Liver (tissue), 10 donors: ENCODE measurements at places on chromosomes 12 and 14. TPM values are rescaled to one million over a fixed set of nuclear protein-coding genes. Genes with fewer than 3 reads are reported as not detected.

The CLEC7A gene
- total RNA-seq = 3.6 TPM

The SLC38A6 gene
- total RNA-seq = 7.1 TPM

The KERA gene
- not detected for total RNA-seq

The SLC7A8 gene
- total RNA-seq = 9.8 TPM

GRCh38 chr12:123474485-123475245, 16.7 kb downstream of the SNRNP35 start:
- no peak overlapping the region for H3K4me3 ChIP-seq
- no peak overlapping the region for H3K27ac ChIP-seq
- H3K4me1 ChIP-seq = peaks cover 4% of the 10 kb centered on the region
- no peaks in the 10 kb centered on the region for H3K27me3 ChIP-seq

DNA sequence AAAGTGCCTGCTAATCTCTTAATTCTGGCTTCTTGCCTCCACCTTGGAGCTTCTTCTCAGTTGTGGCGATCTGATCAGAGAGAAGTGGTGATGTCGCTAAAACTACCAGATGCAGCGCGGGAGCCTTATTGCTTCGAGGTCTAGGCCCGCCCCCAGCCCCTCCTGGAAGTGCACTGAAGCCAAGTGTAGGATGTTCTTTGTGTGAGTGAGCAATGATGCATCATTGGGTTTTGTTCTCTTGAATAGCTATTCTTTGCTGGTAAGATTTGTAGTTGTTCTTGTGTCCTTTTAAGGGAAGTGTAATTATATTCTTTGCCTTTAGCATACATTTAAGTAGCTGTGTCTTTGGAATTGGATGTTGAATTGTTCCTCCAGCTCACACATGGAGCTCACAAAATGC, 35.8 kb downstream of the MTHFD1 start:
- peaks cover 83% of the 10 kb centered on the region for H3K36me3 ChIP-seq
- no peak overlapping the region for H3K4me3 ChIP-seq
- no peak overlapping the region for H3K27ac ChIP-seq
- no peak for DNase-seq

DNA sequence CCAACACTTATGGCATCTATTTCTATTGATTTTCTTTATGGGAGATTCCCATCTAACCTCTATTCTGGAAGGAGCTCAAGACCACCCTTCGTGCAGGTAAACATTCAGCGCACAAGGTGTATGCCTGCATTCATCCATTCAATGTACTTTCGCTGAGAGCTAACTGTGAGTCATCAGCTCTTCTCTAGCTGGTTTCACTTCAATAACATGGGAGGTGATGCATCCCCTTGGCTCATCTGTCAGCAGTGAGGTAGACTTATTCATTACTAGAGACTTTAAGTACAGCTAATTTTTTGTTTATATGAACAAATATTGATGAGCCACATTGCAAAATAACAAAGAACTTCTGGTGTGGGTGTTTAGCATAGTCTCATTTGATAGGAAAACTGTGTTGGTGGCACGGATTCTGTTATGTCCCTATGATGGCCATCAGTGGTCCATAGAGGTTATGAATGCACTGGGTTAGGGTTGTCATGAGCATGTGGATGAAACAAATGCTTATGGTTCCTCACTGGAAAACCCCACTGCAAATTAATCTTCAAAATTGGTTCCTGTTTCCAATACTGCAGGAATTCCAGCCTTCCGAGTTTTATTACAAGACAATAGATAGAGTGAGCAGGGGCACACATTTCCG, 1151.0 kb downstream of the BCL11B start:
- no peak overlapping the region for H3K27ac ChIP-seq
- H3K4me3 ChIP-seq = no peak overlapping the region
- no peaks in the 10 kb centered on the region for H3K4me1 ChIP-seq
- no peak for DNase-seq
- H3K36me3 ChIP-seq = no peaks in the 10 kb centered on the region

DNA sequence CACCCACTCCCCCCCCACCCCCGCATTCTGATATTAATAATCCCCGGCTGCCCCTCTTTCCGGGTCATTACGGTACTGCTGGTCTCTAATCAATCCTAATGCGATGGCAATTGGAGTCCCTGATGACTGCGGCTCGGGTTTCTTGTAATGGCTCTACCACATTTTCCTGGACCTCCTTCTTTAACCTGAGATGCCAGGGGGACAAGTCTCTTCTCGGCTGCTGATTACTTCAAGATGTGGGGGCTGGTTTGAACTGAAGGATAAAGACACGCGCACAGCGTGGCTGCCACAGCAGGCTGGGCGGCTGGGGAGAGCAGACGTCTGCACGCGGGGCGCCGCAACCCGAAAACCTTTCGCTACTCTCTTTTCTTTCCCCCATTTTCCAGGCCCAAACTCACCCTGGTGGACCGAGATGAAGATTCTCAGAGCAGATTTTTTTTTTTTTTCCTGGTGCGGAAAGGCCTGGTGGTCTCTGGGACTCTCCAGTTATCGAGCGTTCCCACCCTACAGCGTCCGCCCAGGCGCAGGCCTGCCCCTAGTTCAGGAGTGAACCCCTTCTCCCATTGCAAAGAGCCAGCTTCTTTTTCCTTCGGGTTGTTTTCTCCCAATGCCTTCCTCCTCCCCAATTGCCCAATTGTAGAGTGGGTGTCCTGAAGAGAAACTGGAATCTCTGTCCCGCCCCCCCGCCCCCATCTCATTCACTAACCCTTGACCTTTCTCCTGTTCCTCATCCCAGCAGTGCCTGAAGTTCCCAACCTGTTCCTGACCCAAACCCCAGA, 6.0 kb upstream of the SIX1 start:
- H3K27ac ChIP-seq = no peak overlapping the region
- DNase-seq = no peak
- H3K4me3 ChIP-seq = no peak overlapping the region
- H3K4me1 ChIP-seq = peaks cover 12% of the 10 kb centered on the region
- H3K36me3 ChIP-seq = no peaks in the 10 kb centered on the region
- peaks cover 4% of the 10 kb centered on the region for H3K27me3 ChIP-seq

DNA sequence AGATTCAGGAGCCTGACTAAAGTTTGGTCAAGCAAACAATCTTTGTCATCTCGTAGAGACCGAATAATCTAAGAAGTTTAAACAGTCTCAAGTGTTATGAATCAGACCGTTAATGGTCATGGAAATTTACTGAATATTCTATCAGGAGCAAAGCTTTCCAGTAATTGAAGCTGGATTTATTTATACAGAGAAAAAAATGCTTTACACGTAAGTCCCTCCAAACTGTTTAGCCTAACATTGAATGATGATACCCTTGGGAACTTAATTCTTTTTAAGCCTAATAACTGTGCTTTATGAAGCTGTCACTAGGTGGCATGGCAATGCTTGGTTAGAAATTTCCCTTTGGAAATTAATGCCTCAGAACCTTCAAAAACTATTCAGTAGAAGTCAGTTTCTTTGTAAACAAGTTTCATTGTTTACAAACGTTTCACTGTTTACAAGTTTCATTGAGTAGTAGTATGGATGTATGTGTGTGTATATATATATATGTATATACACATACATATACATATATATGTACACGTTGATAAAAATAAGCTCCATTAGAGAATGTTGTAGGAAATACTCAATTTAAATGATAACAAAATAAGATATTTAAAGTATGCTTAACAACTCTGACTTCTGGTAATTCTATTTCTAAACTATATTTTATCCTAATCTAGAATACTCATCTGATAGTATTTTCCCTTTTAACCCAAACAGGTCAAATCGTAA, 32.1 kb downstream of the DEPDC4 start:
- no peak for DNase-seq
- H3K27ac ChIP-seq = no peak overlapping the region
- H3K27me3 ChIP-seq = no peaks in the 10 kb centered on the region
- no peaks in the 10 kb centered on the region for H3K4me1 ChIP-seq
- no peaks in the 10 kb centered on the region for H3K36me3 ChIP-seq
- H3K4me3 ChIP-seq = no peak overlapping the region

DNA sequence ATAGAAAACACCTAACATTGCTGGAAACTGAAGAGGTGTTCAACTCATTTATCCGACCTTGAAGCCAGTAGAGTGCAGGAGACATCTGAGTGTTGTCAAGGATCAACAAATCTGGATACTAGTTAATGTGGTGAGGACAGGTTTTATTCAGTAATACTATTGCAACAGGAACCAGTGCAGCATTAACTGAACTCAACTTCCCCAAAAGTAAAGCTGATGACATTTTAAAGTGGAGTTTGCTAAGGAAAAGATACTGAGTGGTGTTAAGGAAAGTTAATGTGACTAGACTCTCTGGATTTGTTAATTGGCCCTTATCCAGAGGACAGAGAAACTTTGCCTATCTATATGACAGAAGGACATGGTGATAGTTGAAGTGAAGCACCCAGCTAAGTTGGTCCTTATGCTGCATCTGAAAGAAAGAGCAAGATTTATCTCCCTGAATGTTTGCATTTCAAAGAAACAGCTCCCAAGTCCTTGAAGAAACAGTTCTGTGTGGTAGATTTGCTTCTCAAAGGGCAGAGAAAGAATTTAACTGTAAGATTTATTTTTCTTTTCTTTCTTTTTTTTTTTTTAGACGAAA, 1.2 kb upstream of the CLEC7A start:
- no peaks in the 10 kb centered on the region for H3K27me3 ChIP-seq
- no peak overlapping the region for H3K27ac ChIP-seq
- no peak for DNase-seq
- H3K36me3 ChIP-seq = no peaks in the 10 kb centered on the region
- H3K4me1 ChIP-seq = no peaks in the 10 kb centered on the region
- H3K4me3 ChIP-seq = no peak overlapping the region

GRCh38 chr12:1912580-1913376, 5.7 kb downstream of the CACNA2D4 start:
- no peaks in the 10 kb centered on the region for H3K36me3 ChIP-seq
- DNase-seq = peak; percentile 28
- no peak overlapping the region for H3K4me3 ChIP-seq
- H3K27me3 ChIP-seq = no peaks in the 10 kb centered on the region
- no peak overlapping the region for H3K27ac ChIP-seq

- no peak overlapping the region for H3K4me3 ChIP-seq
- H3K27me3 ChIP-seq = no peaks in the 10 kb centered on the region
- no peak for DNase-seq
- H3K4me1 ChIP-seq = no peaks in the 10 kb centered on the region
- H3K36me3 ChIP-seq = no peaks in the 10 kb centered on the region
Observed at GRCh38 chr12:130661486-130662255, 54.4 kb downstream of the RIMBP2 start.

GRCh38 chr12:9649532-9649940, 20.0 kb upstream of the CLEC2D start:
- H3K27me3 ChIP-seq = no peaks in the 10 kb centered on the region
- H3K27ac ChIP-seq = peak overlapping the region; percentile 46
- DNase-seq = peak; percentile 39
- H3K4me3 ChIP-seq = no peak overlapping the region

DNA sequence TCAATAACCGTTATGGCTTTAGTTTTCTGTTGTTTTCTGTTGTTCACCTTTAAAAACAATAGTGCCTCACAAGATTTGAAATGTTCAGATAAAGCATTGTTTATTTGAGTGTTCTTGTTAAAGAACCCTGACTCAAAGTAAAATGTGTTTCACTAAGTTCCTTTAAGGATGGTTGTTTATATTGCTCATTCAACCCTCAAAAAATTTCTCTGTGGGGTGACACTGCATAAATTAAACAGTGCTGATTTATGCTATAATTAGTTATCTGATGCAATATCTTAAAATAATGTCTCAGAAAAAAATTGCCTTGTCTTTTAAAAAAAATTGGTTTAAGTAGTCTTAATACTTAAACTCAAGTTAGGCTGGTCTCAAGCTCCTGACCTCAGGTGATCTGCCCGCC, 775.1 kb downstream of the FLRT2 start:
- no peaks in the 10 kb centered on the region for H3K36me3 ChIP-seq

DNA sequence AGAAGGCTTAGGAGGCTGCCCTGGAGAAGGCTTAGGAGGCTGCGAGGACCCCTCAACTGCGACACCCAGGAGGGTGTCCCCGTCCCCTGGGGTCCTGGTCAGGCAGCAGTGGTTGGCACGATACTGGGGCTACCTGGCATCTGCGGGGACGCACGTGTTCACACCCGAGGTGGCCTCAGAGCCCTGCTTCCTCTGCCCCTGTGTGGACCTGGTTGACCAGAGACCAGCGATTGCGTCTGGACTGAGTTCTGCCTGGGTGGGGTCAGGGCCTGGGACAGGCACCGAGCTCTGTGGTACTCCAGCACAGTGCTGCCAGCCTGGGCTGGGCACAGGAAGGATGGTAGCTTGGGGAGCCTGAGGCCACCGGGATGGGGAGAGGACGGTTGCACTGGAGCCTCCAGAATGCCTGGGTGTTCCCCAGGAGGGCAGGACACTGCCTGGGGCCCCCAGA, 735 bp downstream of the ASPG start:
- H3K36me3 ChIP-seq = no peaks in the 10 kb centered on the region
- DNase-seq = peak; percentile 35
- peak overlapping the region; percentile 85 for H3K27ac ChIP-seq
